NCI-H2081 treated with DMSO at 0.1 percent for 48 hours (cell line): ENCODE measurements at places on chromosomes 1 and 21.

- no peak for DNase-seq
These were observed 2.5 kb upstream of the VAMP3 start for GRCh38 chr1:7768583-7768982.

GRCh38 chr1:244187310-244187709 is 136.2 kb downstream of the ZBTB18 start:
- DNase-seq, result no peak

- DNase-seq, result no peak
These were observed 19.6 kb downstream of the FBXO2 start for GRCh38 chr1:11634365-11635192.

- DNase-seq, result no peak
These were observed 50.3 kb downstream of the ARHGEF16 start for GRCh38 chr1:3504822-3505153.

- no peak for DNase-seq
These were observed 445.8 kb upstream of the VAMP3 start for GRCh38 chr1:7325254-7325653.

DNA sequence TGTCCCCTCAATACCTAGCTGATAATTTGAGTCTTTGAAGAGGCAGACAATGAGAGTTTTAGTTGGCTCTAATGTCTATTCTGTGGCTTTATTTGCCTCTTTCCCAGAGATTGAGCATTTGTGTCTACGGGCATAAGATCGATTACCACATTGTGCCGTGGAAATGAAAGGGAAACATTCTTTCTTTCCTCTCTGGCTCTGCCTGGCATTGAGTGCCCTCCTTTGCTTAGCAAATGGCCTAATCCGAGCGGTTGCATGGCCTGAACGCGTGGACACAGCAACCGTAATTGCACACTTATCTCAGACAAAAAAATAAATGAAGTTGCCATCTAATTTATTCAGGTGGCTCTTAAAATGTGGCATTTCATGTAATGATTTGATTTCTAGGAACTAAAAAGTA is 247.9 kb downstream of the ADGRL2 start:
- DNase-seq, result no peak

GRCh38 chr1:183580281-183580682 is 10.0 kb downstream of the NCF2 start:
- DNase-seq, result peak; percentile 28

- no peak for DNase-seq
These were observed 377.7 kb upstream of the KAZN start for GRCh38 chr1:14220811-14221210.

- no peak for DNase-seq
These were observed 235.0 kb upstream of the FGGY start for GRCh38 chr1:59061876-59062275.

DNA sequence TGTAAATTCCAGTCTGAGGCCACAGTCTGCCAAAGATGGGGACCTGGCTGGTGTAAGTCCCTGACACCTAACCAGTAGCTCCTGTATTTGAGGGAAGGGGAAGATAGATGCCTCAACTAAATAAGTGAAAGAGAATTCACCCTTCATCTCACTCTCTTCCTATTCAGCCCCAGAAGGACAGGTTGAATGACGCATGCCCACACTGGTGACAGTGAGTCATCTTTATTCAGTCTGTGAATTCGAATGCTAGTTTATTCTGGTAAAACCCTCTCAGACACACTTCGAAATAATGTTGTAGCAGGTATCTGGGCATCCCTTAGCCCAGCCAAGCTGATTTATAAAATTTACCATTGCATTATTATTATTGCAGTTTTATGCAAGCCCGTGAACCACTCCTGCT is 617.0 kb upstream of the PRMT6 start:
- DNase-seq, result no peak

DNA sequence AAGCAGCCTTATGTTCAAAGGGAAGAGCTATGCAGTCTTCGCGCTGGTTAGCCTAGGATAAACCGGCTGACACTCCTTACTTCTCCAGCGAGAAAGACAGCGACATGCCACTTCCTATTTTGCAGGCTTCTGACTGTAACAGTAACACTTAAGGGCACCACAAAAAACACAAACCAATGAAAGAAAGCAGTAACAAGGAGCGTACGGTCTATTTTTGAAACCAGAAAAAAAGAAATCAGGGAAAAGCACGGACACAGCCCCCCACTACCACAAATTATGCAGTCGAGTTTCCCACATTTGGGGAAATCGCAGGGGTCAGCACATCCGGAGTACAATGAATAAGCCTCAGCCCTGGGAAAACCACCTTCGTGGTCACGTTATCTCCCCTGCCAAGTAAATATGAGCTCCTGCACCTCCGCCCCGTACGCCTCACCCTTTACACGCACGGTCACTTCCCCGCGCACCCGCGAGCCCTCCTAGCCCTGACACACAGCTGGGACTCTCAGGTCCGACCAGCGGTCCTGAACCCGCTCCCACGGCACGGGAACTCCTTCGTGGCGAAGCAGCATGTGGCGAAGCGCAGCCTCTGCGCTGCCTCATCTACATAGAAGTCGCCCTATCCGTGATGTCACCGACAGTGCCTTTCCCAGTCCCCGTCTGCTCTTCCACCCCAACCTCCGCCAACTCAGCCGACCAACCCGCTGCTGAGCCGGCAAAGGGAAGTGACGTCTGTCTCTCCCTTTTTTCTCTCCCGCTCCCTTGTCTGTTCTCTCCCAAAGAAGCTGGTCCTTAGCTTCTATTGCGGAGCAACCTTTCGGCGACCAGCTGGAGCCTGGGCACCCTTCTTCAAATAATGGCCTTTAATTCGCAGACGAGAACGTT is 40.9 kb upstream of the PPIAL4F start:
- DNase-seq, result peak; percentile 86

DNA sequence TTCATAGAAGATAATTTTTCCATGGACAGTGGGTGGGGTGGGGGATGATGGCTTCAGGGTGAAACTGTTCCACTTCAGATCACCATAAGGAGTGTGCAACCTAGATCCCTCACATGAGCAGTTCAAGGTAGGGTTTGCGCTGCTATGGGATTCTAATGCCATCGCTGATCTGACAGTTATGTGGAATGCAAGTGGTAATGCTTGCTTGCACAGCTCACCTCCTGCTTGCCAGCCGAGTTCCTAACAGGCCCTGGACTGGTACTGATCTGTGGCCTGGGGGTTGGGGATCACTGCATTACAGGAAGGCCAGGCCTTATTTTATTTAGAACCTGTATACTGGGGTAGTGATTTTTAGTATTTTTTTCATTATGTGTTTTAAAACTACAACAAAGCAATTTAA is 22.0 kb downstream of the MAN1A2 start:
- DNase-seq, result no peak

GRCh38 chr1:220691053-220691684 is 1.0 kb downstream of the C1orf115 start:
- no peak for DNase-seq

DNA sequence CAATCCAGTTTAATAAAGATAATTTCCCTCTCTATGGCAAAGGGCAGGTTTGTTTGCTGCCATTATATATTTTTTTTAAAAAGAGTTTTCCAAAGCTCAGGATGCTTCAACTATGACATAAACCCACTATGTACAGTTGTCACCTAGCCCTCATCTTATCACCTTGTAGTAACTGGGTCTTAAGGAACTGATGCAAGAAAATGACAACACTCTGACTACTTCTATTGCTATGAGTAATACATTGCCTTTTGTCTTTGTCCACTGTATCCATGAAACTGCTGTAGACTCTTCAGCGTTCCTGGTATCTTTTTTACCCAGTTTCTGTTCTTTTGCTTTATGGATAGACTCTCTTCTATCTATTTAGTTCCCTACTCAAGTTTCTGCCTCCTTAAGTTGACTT is 586.5 kb downstream of the NEGR1 start:
- no peak for DNase-seq

DNA sequence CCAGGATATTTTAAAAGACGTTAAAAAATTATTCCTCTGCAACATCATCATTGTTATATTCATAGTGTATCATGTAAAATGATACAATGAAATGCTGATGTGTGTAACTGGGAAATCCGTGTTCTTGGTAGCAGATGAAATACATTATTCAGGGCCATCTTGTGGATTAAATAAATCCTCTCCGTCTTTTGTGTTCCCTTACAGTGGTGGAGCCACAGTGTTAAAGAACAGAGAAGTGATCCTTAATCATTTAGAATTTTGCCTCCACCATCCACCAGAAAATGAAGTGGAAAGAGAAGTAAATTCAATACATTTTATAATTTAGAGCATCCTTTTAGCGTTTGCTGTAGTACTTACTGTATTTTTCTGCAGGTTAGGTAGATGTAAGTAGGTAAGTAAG is 1.3 kb downstream of the DYRK3 start:
- no peak for DNase-seq

DNA sequence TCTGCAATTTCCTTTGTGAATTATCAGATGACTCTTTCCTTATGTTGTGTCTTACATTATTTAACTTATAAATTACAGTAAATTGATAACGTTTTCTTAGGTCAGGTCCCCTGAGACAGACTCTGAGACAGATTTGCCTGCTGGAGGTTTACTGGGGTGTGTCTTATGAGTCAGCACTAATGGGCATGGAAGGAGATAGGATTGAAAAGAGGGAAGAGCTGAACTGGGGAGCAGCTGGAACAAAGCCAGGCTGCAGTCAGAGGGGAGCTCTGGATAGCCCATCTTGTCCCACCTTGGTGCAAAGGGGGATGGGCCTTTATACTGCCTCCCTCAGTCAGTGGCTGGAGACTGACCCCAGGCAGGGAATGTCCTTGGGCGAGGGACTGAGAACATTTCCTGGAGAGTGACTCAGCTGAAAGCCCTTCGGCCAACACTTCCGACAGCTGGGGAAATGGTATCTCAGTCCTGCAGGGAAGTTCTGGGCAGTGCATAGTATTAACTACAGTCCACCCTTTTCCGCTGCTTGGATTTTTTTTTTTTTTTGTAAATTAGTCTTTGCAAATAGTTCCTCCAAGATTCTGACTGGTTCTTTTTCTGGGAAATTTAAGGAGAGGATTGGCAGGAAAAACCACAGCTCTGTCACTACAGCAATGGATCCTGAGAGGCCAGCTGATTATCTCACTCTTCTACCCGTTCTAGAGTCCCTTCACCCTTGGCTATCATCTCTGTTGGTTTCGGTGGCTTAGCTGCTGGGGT is 39.1 kb upstream of the CDC42BPA start:
- DNase-seq, result no peak

DNA sequence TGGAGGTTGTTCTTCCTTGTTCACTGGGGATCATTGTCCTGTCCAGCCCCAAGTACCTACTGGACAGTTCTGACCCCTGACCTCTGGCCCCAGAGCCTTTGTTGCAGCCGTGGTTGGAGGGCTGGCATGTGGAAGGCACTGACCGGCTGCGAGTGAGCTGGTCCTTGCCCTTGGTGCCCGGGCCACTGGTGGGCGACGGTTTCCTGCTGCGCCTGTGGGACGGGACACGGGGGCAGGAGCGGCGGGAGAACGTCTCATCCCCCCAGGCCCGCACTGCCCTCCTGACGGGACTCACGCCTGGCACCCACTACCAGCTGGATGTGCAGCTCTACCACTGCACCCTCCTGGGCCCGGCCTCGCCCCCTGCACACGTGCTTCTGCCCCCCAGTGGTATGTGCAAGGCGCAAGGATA is 11.4 kb downstream of the TIE1 start:
- no peak for DNase-seq

DNA sequence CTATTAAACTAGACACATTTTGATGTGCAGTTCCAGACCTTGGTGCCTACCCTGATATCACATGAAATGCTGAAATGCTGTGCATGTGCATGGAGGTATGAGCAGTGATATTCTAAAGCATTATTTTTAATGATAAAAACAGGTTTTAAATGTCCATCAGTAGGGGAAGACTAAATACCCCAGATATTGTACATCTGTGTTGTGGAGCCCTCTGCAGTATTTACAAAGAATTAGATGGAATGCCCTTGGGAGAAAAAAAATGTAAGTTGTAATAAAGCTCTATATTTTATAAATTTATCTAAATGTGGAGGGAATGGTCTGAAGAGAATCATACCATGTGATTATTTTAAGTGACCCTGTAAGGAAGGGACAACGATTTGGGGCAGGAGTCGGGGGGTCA is 39.1 kb upstream of the IGSF5 start:
- no peak for DNase-seq

- DNase-seq, result no peak
These were observed 3.6 kb upstream of the CAPN2 start for GRCh38 chr1:223708651-223709268.

- DNase-seq, result no peak
These were observed 518.5 kb downstream of the PLPP3 start for GRCh38 chr1:56060906-56061305.

- DNase-seq, result no peak
These were observed 107.7 kb downstream of the ADSS2 start for GRCh38 chr1:244344001-244344400.

DNA sequence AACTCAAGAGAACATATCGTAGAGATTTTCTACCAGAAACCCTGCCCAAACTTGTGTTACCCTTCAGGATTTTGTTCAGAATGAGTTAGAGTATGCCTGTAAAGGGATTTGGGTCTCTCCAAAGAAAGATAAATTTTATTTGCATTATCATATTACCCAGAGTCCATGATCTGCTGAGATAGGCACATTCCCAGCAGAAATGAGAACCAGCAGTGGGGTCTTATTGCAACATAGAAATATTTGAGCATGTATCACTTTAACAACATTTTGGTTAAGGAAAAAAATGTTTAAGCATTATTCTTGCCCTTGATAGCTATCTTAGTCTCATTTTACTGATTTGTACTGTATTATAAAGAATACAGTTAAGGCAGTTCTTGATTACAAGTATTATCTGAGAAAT is 10.6 kb downstream of the VCAM1 start:
- DNase-seq, result no peak

GRCh38 chr1:186945146-186945545 is 116.4 kb downstream of the PLA2G4A start:
- no peak for DNase-seq

- no peak for DNase-seq
These were observed 4.4 kb downstream of the DVL1 start for GRCh38 chr1:1344655-1345361.

DNA sequence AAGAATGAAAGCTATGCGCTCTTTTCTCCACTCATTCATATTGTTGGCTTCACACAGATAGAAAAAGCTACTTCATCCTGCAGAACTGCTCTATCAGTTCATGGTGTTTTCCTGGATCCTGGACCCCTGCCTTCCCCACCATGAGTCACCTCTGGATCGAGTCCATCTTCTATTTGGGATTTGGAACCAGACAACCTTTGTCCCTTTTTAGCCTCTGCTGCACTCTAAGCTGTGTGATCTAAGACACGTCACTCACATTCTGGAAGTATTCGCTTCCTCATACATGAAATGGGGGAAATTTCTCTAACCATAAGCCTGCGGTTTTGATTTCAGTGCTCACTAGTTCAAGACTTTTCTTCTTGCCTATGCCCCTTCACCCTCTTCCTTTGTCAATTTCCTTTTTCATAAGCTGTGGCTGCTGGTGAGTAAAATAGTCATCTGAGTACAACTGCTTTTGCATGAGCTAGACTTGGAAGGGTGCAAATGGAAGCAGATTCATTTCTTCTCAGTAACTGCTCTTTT is 14.1 kb upstream of the DEGS1 start:
- DNase-seq, result no peak

- DNase-seq, result no peak
These were observed 27.4 kb upstream of the COQ8A start for GRCh38 chr1:226912587-226913176.
